Cerebellar cortex (tissue), 1 donor: ENCODE measurements at places on chromosomes 2 and 18.

DNA sequence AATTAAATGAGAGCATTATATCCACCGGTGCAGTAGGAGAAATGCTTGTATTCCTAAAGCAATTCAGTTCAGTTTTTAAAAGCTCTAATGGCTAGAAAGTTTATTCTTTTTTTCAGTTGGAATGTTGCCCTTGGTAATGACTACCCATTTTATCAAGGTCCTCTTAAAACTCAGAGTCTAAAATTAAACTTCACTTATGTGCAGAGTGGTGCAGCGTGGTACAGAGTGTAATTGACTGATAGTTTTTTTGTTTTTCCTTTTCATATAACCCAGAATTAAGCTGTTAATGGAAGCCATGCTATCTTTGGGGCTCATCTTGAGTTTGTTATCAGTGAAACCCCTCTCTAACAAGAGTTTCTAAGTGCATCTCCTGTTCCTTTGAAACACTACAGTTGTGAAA is 21.4 kb downstream of the NCOA1 start:
- no peak for DNase-seq

- DNase-seq: peak; percentile 56
These were observed 60.9 kb upstream of the AGAP1 start for GRCh38 chr2:235432741-235433520.

GRCh38 chr2:205089958-205090357 is 544.7 kb downstream of the PARD3B start:
- no peak for DNase-seq

- no peak for DNase-seq
These were observed 305.3 kb downstream of the NDUFA10 start for GRCh38 chr2:239719791-239720360.

GRCh38 chr2:239811806-239812560 is 213.2 kb downstream of the NDUFA10 start:
- no peak for DNase-seq

- DNase-seq: no peak
These were observed 10.0 kb downstream of the PRELID3A start for GRCh38 chr18:12417687-12418086.

DNA sequence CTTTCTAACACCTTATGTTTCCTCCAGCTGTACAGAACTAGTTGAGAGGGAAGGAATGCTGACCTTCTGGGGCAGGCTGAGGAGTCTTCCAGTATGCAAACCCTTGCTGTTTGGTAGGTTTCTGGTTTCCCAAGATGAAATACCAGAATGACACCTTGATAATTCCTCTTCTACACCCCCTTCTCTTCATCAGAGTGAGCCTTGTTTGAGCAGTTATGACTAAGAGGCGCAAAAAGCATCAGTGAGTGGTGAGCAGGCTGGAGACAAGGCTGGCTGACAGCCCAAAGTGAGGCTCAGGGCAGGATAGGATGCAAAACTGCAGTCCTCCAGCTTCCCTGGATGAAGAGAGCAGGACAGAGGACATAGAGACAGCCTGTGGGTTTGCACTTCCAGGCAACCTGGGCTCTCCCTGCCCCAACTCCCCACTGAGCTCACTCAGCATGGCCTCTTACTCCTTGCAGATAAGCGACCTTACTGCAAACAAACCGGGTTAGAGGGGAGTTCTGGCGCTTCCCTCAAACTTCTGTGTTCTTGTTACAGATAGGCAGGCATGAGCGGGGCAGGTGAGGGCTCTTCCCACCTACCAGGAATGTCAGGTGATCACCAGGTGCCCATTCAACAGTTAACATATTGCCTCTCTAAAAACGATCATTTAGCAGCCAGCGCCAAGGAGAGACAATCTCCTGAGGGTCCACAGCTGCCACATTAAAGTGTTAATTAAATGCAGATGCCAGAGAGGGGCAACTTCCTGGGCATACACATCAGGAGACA is 5.4 kb downstream of the MPPE1 start:
- DNase-seq: no peak

DNA sequence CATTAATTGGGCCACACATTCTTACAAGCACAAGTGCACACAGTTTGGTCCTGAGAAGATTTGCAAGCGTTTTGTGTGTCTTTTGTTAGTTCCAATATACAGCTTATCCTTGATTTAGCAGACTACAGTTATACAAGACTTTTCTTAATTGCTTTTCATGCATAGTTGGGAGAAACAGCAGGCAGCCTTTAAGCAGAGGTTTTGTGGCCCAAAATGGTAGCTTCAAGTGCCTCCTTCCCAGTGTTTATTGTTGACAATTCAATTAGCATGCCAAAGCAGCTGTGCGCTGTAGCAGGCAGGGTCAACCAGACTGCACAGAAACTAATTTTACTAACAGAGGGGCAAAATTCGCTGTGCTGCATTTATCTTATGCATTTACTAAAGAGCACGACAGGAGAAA is 47.5 kb downstream of the FRZB start:
- DNase-seq: no peak

DNA sequence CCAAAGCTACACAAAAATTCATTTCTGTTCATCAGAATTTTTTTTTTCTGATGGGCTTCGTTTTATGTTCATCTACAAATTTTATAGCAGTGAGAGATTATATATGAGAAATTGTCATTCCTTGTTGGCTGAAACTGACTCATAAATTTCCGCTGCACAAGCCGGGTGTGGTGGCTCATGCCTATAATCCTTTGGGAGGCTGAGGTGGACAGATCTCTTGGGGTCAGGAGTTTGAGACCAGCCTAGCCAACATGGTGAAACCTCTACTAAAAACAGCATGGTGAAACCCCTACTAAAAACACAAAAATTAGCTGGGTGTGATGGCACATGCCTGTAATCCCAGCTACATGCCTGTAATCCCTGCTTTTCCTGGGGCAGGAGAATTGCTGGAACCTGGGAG is 72.0 kb downstream of the PLEKHM3 start:
- peak; percentile 55 for DNase-seq

GRCh38 chr18:29712785-29713184 is 1329.8 kb downstream of the DSC3 start:
- no peak for DNase-seq

- no peak for DNase-seq
These were observed 18.6 kb downstream of the ARL4C start for GRCh38 chr2:234478121-234478858.

DNA sequence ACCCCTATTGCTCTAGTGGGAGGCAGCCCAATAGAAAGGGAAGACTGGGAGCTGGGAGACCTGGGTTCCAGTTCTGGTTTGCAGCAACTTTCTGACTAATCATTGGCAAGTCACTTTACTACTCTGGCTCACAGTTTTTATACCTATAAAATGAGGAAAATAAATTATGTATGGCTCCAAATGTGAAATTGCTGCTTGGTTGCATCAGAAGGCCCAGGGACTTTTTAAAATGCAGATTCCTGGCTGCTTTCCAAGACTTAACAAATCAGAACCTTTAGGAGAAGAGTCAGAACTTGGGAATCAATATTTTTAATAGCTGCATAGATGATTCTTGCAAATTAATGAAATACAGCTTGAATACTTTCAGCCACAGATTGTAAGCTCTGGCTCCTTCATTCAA is 943.9 kb downstream of the EPHA4 start:
- no peak for DNase-seq

DNA sequence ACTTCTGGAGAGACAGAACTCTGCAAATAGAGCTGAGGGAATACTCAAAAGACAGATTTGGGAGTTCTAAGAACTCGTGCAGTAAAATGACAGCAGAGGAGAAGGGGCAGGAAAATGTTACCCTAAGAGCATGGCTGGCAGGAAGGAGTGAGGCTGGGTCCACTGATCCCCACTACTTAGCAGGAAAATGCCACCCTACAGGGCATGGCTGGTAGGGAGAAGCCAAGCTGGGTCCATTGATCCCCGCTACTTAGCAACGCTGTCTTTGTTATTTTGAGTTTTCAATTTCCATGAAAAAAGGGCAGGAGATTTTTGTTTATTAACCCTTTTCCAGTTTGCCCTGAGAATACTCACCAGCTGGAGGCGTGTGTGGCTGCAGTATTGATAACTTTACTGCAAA is 100.3 kb upstream of the TMEM200C start:
- DNase-seq: no peak

- DNase-seq: no peak
These were observed 135.0 kb downstream of the SMAD2 start for GRCh38 chr18:47795434-47795814.

- DNase-seq: no peak
These were observed 48.3 kb upstream of the GULP1 start for GRCh38 chr2:188243381-188243780.

DNA sequence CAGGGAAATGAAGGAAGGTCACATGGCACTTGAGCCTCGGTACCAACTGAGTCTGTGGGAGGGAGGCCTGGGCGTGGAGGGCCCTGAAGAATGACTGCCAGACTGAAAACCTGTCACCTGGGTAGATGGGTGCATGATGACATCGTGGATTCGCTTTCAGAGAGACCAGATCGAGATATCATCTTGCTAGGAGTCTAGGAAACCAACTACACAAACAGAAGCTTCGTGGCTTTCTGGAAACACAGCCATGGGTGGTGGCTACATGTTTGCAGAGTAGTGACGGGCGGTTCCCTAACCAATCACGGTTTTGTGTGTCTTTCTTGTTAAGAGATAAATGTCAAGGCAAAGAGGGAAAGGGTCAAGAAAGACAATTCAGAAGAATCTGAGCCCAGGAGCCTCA is 155.0 kb downstream of the EIPR1 start:
- no peak for DNase-seq
